ENCODE measurements at places on chromosomes 2 and 18.

DNA sequence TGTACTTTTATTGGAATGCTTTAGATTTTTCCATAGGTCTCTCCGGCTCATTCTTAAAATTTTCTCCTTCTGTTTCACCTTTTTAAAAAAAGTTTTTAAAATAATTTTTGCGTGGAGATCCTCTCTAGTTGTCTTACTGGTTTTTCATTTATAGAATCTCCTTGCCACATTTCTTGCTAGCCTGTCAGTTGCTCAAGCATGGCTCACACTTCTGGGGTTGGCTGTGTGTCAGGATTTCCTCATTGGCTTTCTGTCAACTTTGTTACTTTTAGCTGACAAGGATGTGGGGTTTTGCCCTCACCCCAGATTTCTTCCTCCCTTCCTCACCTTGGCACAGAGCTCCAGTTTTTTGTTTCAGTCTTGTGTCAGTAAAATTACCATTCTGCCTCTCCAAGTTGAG, 124.6 kb downstream of the ZNF407 start:
- no peak for DNase-seq

DNA sequence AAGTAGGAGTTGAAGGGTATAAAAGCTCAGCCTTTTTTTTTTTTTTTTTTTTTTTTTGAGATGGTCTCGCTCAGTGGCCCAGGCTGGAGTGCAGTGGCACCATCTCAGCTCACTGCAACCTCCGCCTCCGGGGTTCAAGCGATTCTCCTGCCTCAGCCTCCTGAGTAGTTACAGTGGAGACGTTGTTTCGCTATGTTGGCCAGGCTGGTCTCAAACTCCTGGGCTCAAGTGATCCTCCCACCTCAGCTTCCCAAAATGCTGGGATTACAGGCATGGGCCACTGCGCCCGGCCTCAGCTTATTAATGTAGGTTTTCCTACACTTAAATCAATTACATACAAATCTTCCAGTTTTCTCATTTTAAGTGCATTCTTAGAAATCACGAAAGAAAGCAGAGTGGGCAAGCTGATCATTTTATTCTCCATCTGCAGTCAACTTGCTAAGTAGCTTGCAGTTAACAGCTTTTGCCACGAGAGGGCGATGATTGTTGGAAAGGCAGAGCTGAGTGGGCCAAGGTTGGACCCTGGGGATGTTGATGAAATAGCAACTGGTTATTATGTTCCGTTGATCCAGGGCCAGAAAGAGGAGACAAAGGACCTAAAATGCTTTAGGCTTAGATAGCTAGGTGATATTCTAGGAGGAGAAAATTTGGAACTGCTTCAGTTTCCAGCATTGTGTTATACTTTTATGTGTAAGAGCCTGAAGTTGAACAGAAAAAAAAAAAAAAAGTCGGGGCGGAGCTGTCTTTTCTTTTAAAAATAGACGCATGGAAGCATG, 234.4 kb upstream of the EPAS1 start:
- peak; percentile 58 for DNase-seq

DNA sequence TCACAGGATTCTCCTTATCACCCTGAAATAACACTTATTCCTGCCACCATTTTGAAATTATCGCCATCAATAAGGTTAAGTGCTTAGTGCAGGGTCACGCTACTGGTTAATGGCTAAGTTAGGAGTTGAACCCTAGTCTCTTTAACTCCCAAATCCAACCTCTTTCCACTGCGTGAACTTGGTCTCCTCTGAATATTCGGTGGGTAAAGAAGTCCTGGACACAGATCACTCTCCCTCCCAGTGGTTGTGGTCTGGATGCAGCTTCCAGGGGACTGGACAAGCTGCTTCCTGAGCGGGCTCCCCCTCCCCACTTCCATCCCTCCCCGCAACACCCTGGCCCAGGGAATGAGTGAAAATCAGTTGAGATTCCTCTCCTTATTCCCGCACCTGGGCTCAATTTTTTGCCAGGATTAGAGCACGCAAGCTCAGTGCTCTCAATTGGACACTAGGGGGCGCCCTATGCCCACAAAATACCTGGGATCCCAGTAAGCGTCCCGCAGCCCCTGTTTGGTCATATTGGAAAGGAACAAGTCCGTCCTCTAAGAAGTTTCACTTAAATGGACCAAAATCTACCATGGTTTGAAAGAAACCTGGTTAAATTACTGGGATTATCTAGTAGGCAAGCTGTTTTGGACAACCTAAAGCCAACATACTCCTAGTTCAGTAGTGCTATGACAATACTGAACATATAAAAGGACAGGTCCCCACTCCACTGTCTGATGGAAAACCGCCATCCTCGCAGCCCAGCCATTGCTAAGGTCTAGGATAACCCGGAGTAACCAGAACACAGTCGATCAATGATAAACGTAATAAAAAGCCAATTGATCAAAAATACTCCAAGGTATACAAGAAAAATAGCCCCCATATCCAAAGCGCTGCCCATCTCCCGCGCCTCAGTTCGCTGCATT, 40.4 kb downstream of the DHRS9 start:
- peak; percentile 65 for DNase-seq

GRCh38 chr2:28652217-28652616, 99.4 kb upstream of the PPP1CB start:
- no peak for DNase-seq

- no peak for DNase-seq
These were observed 7.4 kb downstream of the DLX2 start for GRCh38 chr2:172095146-172095904.

DNA sequence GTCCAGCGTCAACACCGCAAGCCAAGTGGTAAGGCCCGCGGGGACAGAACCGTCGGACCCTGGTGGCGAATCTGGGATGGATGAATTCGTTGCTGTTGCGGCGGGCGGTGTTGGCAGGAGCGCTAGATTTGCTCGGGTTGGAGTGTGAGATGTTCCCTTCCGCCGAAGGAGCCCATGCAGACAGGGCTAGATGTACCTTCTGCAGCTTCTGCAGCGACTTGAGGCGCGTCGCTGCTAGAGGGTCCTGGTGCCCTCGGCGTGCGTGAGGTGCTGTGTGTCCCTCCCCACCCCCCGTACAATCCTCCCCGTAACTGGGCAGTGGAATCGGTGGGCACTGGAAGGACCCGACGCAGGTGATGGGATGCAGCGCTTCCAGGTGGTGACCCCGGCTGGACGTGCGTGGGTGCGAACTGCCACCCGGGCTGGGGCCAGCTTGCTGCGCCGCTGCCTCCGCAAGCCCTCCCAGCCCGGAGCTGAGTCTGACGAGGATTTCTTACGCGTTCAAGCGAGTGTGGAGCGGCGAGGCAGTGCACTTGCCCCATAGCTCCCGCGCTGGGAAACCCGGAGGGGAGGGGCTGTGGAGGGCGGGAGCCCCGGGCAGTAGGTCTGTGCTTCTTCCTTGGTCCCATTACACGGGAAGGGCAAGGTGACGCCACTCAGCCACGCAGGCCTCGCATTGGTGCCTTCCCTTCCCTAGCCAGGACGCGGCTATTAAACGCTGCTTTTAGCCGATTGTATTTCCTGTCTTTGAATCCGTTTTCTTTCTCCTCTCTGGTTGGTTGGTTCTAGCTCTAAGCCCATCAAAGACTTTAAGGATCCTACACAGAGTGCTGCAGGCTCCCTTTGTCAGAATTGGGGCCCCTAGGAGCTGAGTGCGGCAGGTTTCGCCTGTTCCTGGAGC, 34.2 kb downstream of the CHRNA1 start:
- peak; percentile 21 for DNase-seq

- no peak for DNase-seq
These were observed 24.9 kb downstream of the TET3 start for GRCh38 chr2:74009577-74009976.

GRCh38 chr2:123438251-123438650, 586.8 kb upstream of the CNTNAP5 start:
- no peak for DNase-seq

- no peak for DNase-seq
These were observed 71.3 kb downstream of the CMPK2 start for GRCh38 chr2:6794448-6794847.

DNA sequence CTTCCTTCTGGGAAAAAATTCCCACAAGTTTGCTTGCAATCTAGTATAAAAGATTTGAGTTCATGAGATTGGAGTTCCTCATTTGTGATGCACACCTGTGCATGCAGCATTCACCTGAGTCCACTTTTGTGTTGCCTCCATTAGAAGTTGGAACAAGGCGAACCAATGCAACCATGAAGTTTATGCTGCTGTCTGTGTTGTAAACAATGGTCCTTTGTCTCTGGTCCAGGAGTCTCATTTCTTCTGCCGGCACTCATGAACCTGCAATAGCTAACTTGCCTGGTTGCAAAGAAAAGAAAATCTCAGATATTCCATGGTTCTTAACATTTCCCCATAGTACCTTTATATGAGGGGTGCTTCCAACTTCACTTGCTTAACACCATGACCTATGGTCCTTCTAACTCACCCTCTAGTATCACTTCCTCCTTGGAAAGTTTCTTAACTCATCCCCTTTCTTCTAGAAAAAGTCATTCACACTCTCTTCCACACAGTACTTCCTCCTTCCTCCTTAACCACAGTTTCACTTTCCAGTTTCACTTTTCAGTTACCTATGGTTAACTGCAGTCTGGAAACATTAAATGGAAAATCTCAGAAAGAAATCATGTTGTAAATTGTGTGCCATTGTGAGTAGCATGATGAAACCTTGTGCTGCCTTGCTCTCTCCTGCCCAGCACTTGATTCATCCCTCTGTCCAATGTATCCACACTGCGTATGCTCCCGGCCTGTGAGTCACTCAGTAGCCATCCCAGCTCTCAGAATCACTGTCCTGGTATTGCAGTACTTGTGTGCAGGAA, 128.8 kb upstream of the TRIB2 start:
- DNase-seq = no peak

GRCh38 chr2:6917761-6918421, 679 bp downstream of the RNF144A start:
- no peak for DNase-seq

DNA sequence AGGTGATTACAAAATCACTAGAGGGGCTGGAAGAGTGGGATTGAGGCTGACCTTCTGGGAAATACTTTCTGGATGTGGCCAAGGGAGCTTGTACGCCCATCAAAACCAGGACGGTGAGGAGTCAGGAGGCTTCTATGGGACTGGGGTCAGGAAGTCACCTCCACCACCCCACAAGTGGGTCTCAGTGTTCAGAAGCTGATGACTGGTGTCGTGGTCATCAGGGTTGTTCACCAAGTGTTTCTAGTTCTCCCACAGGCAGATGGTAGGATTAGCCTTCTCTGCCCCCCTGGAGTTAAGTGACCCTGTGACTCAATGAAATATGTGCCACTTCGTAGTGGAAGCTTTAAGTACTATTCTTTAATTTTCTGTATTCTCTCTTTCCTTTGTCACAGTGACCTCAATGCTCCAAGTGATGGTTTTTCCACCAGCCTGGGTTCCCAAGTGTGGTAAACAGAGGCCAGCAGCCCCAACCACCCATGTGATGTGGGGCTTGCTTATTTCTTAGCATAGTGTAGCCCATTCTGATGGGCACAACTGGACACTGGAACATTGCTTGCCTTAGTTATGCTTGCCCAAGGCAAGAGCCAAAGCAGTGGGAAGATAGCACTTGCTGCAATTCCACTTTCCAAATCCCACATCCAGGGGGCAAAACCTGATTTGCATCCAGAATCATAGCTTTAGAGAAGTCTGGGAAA, 258.8 kb downstream of the CYP26B1 start:
- DNase-seq = no peak

DNA sequence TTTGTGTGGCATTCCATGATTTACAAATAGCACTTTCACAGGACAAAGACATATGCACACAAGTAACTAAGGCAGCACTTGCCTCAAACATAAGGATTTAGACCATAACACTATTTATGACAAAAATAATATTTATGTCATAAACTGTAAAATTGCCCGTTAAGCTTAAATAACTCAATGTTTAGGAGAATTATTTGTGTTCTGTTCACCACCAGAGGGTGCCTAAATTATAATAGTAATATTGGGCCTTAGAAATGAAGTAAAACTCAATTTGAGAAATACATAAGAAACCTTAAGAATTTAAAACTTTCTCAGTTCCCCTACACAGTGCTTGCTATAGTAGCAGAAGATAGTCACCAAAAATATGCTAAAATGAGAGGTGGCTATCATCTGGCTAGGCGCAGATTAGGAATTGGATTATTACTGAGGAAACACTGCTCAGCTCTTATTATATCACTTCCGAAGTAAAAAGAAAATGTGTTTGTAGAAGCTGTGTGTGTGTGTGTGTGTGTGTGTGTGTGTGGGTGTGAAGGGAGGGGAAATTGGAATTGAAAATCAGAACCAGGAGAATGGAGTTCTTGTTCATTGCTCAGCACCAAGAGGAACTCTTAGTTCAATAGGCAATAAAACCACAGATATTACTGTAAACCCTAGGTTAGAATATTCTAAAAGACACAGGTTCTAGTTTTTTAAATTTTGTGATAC, 4.9 kb upstream of the CHN1 start:
- DNase-seq = no peak

DNA sequence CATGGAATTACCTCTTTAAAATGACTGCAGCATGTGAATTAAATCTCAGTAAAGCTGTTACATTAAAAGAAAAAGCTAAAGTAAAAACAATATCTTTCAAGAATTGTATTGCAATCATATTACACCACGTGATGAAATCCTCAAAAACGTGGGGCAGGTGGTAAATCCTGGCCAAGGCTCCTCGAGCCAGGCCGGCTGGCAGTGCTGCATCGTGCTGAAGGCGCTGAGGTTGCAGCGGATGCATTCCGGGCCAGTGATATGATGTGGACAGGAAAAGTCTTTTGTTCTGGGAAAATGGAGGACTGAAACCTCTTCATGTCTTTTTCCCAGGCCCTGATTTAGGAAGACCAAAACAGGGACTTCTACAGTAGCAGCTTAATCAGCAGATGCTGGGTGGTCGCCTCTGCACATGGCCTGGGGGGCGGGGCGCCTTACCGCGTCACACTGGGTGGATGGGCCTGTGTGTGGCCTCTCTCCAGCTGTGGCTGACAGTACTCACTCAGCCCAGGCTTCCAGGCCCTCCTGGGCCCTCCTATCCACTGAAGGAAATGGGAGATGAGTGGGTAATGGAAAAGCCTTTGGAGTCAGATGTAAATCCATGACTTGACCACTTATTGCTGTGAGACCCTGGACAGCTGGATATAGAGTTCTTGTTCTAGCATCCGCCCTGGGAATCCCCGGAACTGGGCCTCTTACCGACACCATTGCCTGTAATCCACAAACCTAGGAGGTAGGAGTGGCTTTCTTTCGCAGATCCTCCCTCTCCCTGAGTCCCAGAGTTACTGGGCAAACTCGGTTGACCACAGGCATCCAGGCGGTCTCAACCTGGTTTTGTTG, 45.1 kb downstream of the PROC start:
- no peak for DNase-seq

- no peak for DNase-seq
These were observed 755 bp upstream of the ATP9B start for GRCh38 chr18:79068341-79068936.

DNA sequence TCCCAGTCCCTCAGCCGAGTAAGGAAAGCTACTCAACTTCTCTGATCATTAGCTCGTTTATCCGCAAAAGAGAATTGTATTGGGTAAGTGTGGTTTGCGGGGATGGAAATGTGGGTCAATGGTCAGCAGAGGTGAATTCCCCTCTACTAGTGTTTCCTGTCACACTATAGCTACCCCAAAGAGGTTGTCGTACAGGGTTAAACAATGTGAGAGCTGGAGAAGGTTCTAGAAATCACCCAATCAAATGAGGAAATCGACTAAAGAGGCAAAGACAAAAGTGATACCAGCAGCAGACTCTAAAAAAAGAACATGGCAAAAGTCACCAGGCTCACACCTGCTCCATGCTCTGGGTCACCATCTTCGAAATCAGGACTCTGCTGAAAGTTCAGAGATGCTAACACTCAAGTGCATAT, 144.7 kb upstream of the ITGA4 start:
- DNase-seq = no peak

Data from naive thymus-derived CD4-positive, alpha-beta T cell (primary cell).